ENCODE measurements at places on chromosomes 7 and 10. TPM values are rescaled to one million over a fixed set of nuclear protein-coding genes. Genes with fewer than 3 reads are reported as not detected.

GRCh38 chr10:113475381-113475807, 77.5 kb upstream of the HABP2 start:
- DNase-seq: no peak

- DNase-seq: no peak
Observed at GRCh38 chr7:27245798-27246691, 3.4 kb downstream of the EVX1 start.

Gene ZNF394
- total RNA-seq: 58.1 TPM

- DNase-seq: no peak
Observed at GRCh38 chr7:95440394-95441038, 5.7 kb upstream of the PON2 start.

GRCh38 chr7:946256-946996, 8.1 kb downstream of the ADAP1 start:
- DNase-seq: no peak

Gene MBLAC1
- 5.7 TPM for total RNA-seq
